ENCODE measurements at places on chromosomes 7 and 10. TPM values are rescaled to one million over a fixed set of nuclear protein-coding genes. Genes with fewer than 3 reads are reported as not detected.

The TFPI2 gene
- 1.5 TPM for total RNA-seq

The VWDE gene
- 9.8 TPM for total RNA-seq

The ZNF735 gene
- not detected for total RNA-seq

The ADCY1 gene
- 7.4 TPM for total RNA-seq

The EVX1 gene
- not detected for total RNA-seq

The OPN1SW gene
- 0.46 TPM for total RNA-seq

The EBLN1 gene
- not detected for total RNA-seq

The ABCC2 gene
- 0.26 TPM for total RNA-seq

The MPP7 gene
- 8.5 TPM for total RNA-seq

The HOXA7 gene
- total RNA-seq, result not detected

The SP4 gene
- 49.0 TPM for total RNA-seq

The GHITM gene
- 127 TPM for total RNA-seq

The COPG2 gene
- total RNA-seq, result 167 TPM

The ADGRA1 gene
- total RNA-seq, result not detected

The HYAL4 gene
- total RNA-seq, result not detected

The AKR1C3 gene
- total RNA-seq, result 1.9 TPM

The ASB15 gene
- not detected for total RNA-seq

The CCL24 gene
- total RNA-seq, result not detected

The KLHDC10 gene
- 26.6 TPM for total RNA-seq

The KCNH2 gene
- total RNA-seq, result 11.1 TPM

The ELAPOR2 gene
- total RNA-seq, result 80.4 TPM

The GBX1 gene
- total RNA-seq, result not detected

The GNAT3 gene
- total RNA-seq, result not detected

The TEX36 gene
- total RNA-seq, result not detected

The ADAM22 gene
- total RNA-seq, result 10.7 TPM

The UTF1 gene
- not detected for total RNA-seq

The GRM3 gene
- 13.6 TPM for total RNA-seq

The C10orf90 gene
- total RNA-seq, result not detected

The TDRD1 gene
- total RNA-seq, result not detected
